ENCODE measurements at places on chromosomes 16 and 17.
A peak's percentile ranks its signal among the peaks of the same experiment; 100 is the strongest.

DNA sequence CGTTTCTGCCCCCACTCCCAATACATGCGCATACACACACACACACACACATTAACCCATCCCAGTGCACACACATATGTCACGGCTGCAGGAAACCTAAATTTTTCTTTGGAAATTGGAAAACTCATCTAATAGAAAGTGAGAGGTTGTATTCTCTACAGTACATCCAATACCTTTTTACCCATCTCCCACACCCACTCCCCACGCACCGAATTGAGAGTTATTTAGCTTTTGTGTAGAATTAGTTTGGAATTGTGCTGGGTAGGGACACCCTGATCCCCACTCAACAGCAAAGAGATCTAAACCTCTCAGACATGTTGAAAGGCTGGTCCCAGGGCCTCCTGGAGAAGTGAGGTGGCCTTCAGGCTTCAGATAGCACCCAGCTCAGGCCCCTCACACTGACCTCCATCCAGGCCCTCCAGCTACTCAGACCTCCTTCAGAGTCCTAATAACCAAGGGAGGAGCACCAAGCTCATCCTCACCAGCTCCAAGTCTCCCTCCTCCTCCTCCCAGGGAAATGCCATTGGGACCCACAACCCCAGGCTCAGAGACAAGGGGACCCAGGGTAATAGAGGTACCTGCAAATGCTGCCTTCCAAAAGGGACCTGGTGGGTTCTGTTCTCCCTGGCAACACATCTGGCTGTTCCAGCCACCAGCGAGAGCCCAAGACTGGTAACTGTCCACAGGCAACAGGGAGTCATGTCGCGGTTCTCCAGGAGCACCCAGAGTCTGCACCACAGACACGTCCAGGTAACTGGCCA lies 955 bp downstream of the HOXB13 start:
- no peak for DNase-seq

DNA sequence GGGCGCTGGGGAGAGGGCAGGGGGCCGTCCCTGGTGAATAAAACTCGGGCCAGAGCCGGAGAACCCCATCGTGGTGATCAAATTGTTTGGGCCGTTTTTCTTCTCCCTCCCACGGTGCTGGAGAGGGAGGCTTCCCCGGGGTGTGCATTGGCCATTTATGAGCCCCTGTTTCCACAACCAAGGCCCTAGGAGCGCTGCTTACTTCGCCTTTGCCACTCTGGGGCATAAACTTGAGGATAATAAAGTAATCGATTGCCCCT lies 544 bp downstream of the CCP110 start:
- DNase-seq: no peak

GRCh38 chr17:79478051-79478461 lies 132.8 kb downstream of the RBFOX3 start:
- no peak for DNase-seq

DNA sequence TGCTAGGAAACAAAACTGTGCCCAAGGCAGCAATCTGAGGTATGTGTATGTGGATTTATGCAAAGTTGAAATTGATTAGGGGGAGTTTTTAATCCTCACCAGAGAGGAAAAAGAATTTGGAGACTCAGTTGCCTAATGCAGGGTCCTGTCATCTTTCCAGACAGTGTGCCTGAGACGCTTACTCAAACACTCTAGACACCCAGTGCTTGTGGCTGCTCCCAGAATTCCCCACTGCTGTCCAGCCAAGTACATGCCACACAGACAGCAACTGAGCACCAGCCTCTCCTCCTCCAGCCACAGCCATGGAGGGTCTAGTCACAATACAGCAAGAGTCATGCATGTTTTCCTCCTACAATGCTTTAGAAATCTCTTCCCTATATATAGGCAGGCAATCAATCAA lies 118.1 kb downstream of the HIC1 start:
- DNase-seq: no peak

DNA sequence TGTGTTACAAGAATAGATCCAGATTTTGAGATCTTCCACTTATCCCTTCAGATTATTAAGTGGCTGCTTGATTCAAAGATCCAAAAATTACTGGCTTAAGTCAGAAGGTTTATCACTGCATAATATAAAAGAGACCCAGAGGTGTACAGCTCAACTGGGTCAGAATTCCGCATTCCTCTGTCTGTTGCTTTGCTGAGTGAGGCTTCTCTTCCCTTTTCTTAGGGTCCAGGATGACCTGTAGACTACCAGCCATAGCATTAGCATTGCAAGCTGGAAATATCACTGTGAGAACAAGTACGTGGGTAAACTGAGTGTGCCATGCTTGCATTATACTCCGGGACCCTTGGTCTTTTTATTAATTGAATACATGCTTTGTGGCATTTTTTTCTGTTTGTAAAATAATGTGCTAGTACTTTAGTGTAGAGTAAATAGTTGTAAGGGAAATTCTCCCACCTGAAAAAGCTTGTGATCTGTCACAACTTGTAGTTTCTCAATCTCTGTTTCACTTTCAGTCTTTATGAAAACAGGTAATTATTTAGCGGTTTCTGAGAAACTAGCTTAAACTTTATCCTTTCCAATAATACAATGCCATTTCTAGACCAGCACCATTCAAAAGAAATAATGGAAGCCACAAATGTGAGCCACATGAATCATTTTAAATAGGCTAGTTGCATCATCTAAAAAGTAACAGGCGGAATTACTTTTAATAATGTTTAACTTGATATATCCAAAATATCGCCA lies 61.6 kb downstream of the TNRC6C start:
- no peak for DNase-seq

DNA sequence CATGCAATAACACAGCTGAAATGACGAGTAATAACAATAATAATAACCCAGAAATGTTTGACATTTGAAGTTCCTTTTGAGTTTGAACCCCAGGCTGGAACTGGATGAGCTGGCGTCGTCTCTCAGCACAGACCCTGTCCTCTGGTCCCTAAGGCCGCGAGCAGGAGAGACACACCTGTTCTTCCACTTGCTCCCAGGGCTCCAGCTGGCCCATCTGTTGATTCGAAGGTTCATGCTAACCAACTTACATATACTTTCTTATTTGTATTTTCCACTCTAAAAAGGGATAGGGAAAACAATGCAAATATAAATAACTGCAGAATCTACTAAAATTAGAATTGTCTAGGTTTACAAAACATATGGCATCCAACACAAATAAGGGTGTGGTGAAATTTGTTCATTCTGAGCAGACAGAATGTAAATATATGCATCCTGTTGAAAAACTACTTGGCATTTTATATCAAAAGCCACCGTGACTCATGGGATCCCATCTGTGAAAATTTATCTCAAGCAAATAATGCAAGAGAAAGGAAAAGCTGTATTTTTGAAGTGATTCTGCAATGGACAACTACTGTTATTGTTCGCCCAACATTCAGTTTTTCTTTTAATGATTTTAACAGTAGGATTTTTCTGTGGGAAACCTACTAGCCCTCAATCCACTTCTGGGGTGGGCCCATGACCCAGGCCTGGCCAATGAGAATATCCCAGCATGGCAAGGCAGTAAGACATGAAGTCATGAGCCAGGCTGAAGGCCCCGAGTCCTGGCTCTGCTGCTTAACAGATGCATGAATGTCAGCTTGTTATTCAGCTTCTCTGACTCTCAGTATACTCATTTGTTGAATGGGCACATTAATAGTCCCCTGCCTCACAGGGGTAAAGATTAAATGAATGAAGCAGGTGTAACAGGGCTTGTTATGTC lies 13.2 kb upstream of the RGS9 start:
- DNase-seq: no peak

DNA sequence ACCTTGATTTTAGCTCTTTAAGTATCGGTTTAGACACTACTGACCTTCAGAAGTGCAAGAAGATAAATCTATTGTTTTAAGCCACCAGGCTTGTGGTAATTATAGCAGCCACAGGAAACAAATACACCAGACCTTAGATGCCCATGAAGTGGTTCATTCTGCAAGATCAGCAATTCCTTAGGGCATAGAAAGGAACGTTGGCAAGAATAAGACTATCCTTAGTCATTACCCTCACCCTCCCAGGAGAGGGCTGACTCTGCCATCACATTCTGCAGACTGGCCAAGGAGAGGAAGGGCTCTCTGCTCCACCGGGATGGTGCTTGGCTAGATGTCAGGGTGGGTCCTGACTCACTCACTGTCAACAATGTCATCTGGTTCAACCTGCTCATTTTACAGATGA lies 14.1 kb upstream of the NDEL1 start:
- no peak for DNase-seq

DNA sequence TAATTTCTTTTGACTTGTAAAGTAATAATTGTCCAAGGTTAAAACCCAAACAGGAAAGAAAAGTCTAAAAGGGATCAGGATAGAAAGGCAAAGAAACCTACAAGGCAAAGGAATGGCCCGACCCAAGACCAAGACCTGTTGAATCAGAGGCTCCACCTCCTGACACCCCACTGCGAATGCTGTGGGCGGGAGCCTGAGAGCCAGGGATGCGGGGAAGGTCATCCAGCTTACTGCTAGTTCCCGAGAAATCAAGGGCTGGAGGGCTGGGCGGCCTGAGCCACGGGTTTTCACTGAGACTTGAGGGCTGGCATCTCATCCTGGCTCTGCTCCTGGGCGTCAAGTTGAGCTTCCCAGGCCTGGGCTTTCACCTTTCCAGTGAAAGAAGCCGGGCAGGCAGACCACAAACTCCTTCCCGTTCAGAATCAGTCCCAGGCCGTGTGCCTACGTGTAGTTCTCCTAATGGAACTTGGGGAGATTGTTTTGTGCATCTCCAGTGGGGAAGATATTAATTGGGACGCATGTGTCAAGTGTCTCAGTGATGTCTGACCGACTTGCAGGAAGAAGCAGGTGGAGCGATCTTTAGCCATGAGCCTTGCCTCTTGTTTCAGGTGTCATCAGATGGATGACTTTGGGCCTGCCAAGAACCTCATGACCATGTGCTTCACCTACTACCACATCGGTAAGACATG lies 36.9 kb downstream of the CIBAR2 start:
- DNase-seq: no peak

GRCh38 chr17:19716108-19717030 lies at the start of gene SLC47A2:
Gene SLC47A2 (minus strand): TSS chr17:19716584. CDS start chr17:19716555, 29 bp downstream.
- DNase-seq: no peak

DNA sequence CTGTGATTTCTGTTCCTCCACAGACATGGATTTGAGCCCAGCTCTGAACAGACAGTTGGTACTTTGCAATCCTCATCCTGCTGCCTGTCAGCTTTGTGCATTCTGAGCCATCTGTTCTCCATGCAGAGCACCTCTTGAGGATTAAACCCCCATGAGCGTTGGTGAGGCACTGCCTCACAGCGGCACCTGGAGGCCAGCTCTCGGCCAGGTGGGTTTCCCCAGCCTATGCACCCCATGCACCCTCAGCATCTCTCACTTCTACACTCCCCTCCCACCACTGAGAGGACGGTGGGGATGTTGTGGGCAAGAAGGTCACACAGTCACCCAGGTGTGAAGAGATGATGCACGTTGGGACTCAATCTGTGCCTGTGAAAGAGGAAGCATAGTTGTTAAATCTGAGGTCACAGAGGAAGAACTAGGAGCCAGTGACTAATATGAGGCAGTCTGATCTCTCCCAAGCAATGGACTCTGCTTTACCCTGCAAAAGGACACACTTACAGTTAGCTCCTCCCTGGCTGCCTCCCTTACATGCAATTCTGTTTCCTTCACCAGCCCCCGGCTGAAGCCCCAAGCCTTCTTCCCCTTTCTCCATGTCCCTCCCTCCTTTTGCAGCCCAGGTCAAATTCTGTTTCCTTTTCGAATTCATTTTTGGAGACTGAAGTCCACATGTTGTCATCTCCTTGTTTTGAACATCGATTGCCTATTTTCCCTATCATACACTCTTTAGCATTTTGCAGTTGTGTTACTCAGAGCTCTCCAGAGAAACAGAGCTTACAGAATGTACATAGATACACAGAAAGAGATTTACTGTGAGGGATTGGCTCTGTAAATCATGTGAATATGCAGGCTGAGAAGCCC lies 58.5 kb downstream of the HS3ST3B1 start:
- no peak for DNase-seq

DNA sequence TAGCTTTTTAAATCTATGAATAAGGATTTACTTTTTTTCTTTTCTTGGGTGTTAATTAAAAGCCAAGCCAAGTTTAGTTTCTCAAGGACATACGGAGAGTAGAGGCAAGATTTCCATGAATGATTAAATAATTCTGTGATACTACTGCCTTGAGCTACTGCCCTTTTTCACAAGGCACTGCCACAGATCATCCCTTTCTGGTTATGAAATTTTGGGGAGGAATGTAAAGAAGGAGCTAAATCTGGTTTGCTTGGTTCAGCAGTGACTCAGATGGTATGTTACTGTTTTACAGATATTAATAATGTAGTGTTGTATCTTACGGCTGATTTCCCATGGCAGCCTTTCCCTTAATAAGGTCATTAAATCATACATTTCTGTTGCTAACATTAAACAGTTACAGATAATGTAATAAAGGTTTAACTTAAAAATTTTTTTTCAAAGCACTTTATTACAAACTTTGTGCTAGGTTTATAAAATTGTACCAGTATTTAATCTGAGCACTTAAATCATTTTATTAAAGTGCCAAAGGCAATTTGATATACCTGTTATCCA lies 2.6 kb downstream of the WSB1 start:
- peak; percentile 44 for DNase-seq

- DNase-seq: no peak
Measured at GRCh38 chr16:53055541-53056391, 975 bp downstream of the CHD9 start.

GRCh38 chr16:64096689-64097088 lies 1025.2 kb downstream of the CDH11 start:
- DNase-seq: no peak

DNA sequence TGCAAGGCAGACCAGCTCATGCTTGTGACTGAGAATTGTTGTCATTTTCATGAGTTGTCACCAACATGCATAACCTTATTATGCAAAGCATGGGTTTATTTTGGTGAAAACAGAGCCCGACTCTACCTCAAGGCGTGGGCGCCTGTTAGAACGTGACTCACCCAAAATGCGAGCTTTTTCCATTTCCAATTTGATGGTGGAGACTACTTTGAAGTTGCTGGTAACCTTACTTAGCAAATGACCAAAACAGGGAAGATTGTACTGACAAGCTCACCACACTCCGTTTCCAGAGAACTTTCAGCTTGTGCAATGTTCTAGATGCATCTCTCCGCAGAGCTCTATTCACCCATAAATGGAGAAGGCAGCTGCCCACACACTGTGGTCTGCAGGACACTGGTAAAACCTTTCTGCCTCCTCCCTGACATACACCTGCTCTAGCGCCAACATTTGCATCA lies 284.5 kb downstream of the MAF start:
- DNase-seq: no peak

DNA sequence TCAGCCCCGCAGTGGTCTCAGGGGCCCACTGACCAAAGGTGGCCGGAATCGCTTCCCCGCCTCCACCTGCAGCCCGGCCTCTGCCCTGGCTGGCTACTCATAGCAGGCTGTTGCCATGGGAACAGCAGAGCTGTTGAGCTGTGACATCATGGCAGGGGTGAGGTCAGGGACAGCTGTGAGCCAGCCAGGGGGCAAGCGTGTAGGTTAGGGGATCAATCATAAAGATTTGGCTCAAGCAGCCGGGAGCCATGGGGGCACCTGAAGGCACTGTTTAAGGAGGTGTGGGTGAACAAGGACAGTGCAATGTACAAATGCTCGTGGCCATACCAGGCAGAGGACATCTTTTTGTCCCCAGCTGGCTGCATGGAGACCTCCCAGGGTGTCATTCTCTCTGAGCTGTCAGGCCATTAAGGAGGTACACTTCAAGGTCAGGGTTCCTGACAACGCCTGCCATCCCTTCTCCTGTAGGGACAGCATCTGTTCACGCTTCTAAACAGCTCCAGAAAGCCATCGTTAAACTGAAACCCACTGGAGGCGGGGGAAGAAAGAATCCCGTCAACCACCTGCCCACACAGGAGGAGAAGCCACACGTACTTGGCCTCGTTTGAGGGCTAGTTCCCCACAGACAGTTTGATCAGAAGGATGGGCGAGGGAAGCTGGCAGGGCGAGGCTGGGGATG lies at the start of gene CEP295NL:
Gene CEP295NL (minus strand): TSS at position 101 of the 679 bp plus-strand sequence. CDS start 1,373 bp downstream, outside the sequence.
- DNase-seq: no peak

Data from AG04449 (cell line).